ENCODE measurements at places on chromosomes 5 and 9. TPM values are rescaled to one million over a fixed set of nuclear protein-coding genes. Genes with fewer than 3 reads are reported as not detected.

The TMEM215 gene
- total RNA-seq = 3.0 TPM

The XPA gene
- total RNA-seq = 7.7 TPM

The SLC6A3 gene
- total RNA-seq = 0.07 TPM

- DNase-seq = no peak
- H3K27ac ChIP-seq = no peak overlapping the region
- H3K27me3 ChIP-seq = peaks cover 18% of the 10 kb centered on the region
- peaks cover 23% of the 10 kb centered on the region for H3K4me1 ChIP-seq
Observed at GRCh38 chr9:88828492-88828974, 162.7 kb upstream of the S1PR3 start.

GRCh38 chr5:32233220-32233695 is 59.1 kb upstream of the GOLPH3 start:
- H3K4me3 ChIP-seq = no peak overlapping the region
- H3K4me1 ChIP-seq = peaks cover 22% of the 10 kb centered on the region
- H3K27me3 ChIP-seq = no peaks in the 10 kb centered on the region
- H3K27ac ChIP-seq = peak overlapping the region; percentile 66
- DNase-seq = no peak

DNA sequence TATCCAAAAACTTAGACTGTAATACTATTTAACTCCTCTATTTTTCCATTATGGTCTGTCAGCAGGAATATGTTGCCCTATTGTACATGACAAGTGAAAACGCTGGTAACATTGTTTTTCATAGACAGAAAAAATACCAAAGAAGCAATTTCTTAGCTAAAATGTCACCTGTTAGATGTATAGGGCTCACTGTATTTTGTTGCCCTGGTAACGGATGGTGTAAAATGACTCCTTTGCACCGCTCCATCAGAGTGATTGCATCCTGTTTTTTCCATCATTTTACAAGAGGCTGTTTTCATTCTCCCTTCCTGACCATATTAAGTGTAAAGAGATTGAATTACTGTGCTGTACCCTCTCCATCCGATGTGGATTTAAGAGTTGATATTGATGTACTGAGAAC is 460.1 kb upstream of the TLE4 start:
- no peaks in the 10 kb centered on the region for H3K36me3 ChIP-seq
- no peak for DNase-seq
- H3K4me3 ChIP-seq = no peak overlapping the region
- no peaks in the 10 kb centered on the region for H3K4me1 ChIP-seq

DNA sequence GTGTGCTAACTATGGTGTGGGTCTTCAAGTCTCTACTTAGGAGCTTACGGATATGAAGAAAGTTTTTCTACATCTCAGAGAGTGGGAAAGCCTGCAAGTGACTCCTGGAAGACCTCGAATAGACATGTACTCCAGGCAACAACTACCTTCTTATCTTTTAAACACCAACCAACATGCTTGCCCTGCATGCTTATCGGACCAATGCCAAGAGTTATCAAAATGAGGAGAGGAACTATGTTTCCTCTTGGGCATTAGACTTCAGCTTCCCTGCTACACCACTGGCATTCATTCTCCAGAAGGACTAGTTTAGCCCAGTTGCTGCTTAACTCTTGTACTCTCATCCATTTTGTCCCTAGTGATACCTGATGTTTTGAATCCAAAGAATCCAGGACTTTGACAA is 74.7 kb upstream of the MAN2A1 start:
- H3K27ac ChIP-seq = no peak overlapping the region
- H3K36me3 ChIP-seq = no peaks in the 10 kb centered on the region
- H3K4me1 ChIP-seq = no peaks in the 10 kb centered on the region
- H3K27me3 ChIP-seq = no peaks in the 10 kb centered on the region
- H3K4me3 ChIP-seq = no peak overlapping the region

- no peak overlapping the region for H3K27ac ChIP-seq
- H3K27me3 ChIP-seq = peaks cover 5% of the 10 kb centered on the region
- DNase-seq = peak; percentile 44
- H3K36me3 ChIP-seq = no peaks in the 10 kb centered on the region
- H3K4me1 ChIP-seq = no peaks in the 10 kb centered on the region
- no peak overlapping the region for H3K4me3 ChIP-seq
Observed at GRCh38 chr5:127492854-127493738, 24.3 kb upstream of the PRRC1 start.

All from astrocyte (in vitro differentiated cells and primary cell).